ENCODE measurements at places on chromosomes 5 and 9.
A peak's percentile ranks its signal among the peaks of the same experiment; 100 is the strongest.

DNA sequence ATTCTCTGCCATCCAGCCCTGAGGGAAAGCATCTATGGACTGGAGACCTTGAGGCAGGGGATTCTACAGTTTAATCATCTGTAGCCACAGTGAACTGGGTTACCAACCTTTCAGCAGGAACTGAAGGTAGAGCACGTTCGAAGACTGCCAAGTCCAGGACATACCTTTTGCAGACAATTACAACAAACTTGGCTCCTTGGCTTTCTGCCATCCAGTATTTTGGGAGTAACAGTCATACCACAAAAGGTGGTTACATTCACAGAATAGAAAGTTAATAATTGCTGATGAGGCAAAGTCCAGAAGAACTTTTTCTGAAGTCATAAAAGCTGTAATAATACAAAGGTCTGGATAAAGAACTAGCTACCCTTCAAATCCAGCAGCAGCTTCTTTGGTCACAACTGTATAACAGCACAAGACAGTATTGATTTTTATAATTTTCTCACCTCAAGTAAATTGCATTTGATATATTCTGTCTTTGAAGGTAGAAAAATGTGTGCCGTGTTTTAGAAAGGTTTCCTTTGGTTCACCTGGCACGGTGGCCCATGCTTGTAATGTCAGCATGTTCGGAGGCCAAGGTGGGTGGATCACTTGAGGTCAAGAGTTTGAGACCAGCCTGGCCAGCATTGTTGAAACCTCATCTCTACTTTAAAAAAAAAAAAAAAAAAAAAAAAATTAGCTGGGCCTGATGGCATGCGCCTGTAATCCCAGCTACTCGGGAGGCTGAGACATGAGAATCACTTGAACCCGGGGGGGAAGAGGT is 236.6 kb downstream of the NR3C1 start:
- H3K4me3 ChIP-seq, result no peak overlapping the region
- H3K4me1 ChIP-seq, result no peaks in the 10 kb centered on the region
- no peak overlapping the region for H3K27ac ChIP-seq
- DNase-seq, result no peak
- no peaks in the 10 kb centered on the region for H3K27me3 ChIP-seq

GRCh38 chr5:76162335-76162734 is 79.2 kb downstream of the SV2C start:
- DNase-seq, result no peak
- no peaks in the 10 kb centered on the region for H3K27me3 ChIP-seq
- H3K36me3 ChIP-seq, result no peaks in the 10 kb centered on the region
- H3K4me3 ChIP-seq, result no peak overlapping the region
- no peaks in the 10 kb centered on the region for H3K4me1 ChIP-seq

GRCh38 chr9:33690143-33690933 is 105.0 kb upstream of the PRSS3 start:
- no peak for DNase-seq
- no peak overlapping the region for H3K27ac ChIP-seq
- no peaks in the 10 kb centered on the region for H3K36me3 ChIP-seq

GRCh38 chr9:132670457-132671391 is at the start of gene GTF3C4:
GTF3C4 (plus strand) TSS chr9:132670464; CDS start chr9:132670599, 135 bp downstream.
- no peaks in the 10 kb centered on the region for H3K36me3 ChIP-seq
- peak within 1 kb of the TSS; percentile 84 for H3K27ac ChIP-seq
- DNase-seq, result no peak

GRCh38 chr5:128693764-128694163 is 155.7 kb upstream of the FBN2 start:
- H3K4me1 ChIP-seq, result peaks cover 11% of the 10 kb centered on the region
- no peak overlapping the region for H3K4me3 ChIP-seq
- DNase-seq, result no peak
- no peak overlapping the region for H3K27ac ChIP-seq
- no peaks in the 10 kb centered on the region for H3K27me3 ChIP-seq
- H3K36me3 ChIP-seq, result no peaks in the 10 kb centered on the region

DNA sequence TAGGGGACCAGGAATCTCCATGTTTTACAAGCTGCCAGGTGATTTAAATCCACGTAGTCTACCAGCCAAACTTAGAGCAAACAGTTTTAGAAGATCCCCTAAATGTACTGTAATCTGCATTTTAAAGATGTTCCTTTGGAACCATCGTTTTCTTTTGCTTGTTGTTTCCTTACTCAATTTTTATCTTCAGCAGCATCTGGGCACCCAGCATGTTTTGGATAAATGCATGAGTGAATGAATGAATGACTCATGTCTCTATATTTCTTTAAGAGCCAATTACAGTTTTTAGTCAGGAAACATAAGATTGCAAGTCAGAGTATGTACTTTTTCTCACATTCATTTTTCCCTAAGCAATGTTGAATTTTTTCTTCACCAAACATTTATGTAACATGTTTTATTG is 123.0 kb downstream of the HACD4 start:
- H3K27me3 ChIP-seq, result no peaks in the 10 kb centered on the region
- no peak for DNase-seq
- H3K27ac ChIP-seq, result no peak overlapping the region
- H3K4me3 ChIP-seq, result no peak overlapping the region
- no peaks in the 10 kb centered on the region for H3K4me1 ChIP-seq

DNA sequence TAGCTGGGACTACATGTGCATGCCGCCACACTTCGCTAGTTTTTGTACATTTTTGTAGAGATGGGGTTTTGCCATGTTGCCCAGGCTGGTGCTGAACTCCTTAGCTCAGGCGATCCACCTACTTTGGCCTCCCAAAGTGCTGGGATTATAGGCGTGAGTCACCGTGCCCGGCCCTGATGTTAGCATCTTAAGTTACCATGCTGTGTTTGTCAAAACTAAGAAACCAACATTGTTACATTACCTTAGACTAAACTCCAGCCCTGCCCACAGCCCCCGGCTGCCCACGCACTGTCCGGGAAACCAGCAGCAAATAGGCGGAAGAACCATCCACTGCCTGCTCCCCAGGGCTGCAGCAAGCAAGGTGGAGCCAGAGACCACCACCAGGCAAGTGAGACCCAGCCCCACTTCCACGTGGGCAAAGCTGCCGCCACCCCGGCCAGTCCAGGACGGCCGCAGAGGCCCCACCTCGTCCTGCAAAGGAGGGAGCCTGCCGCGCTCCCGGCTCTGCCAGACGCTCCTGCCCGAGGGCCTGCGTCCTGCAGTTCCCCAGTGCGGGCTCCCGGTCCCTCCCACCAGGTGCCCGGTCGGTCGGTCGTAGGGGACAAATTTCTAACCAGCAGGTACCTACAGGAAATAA is 35.7 kb upstream of the TXN start:
- H3K36me3 ChIP-seq, result no peaks in the 10 kb centered on the region
- no peak overlapping the region for H3K4me3 ChIP-seq

GRCh38 chr5:120096413-120096812 is 367.7 kb upstream of the PRR16 start:
- DNase-seq, result no peak
- no peak overlapping the region for H3K27ac ChIP-seq
- H3K4me1 ChIP-seq, result no peaks in the 10 kb centered on the region
- no peak overlapping the region for H3K4me3 ChIP-seq
- no peaks in the 10 kb centered on the region for H3K36me3 ChIP-seq

GRCh38 chr5:10578293-10578665 is 14.4 kb downstream of the ANKRD33B start:
- no peaks in the 10 kb centered on the region for H3K4me1 ChIP-seq
- no peaks in the 10 kb centered on the region for H3K27me3 ChIP-seq
- no peaks in the 10 kb centered on the region for H3K36me3 ChIP-seq
- no peak overlapping the region for H3K4me3 ChIP-seq
- DNase-seq, result no peak
